Fibroblast of skin of back (primary cell): ENCODE measurements at places on chromosomes 2 and 18.

DNA sequence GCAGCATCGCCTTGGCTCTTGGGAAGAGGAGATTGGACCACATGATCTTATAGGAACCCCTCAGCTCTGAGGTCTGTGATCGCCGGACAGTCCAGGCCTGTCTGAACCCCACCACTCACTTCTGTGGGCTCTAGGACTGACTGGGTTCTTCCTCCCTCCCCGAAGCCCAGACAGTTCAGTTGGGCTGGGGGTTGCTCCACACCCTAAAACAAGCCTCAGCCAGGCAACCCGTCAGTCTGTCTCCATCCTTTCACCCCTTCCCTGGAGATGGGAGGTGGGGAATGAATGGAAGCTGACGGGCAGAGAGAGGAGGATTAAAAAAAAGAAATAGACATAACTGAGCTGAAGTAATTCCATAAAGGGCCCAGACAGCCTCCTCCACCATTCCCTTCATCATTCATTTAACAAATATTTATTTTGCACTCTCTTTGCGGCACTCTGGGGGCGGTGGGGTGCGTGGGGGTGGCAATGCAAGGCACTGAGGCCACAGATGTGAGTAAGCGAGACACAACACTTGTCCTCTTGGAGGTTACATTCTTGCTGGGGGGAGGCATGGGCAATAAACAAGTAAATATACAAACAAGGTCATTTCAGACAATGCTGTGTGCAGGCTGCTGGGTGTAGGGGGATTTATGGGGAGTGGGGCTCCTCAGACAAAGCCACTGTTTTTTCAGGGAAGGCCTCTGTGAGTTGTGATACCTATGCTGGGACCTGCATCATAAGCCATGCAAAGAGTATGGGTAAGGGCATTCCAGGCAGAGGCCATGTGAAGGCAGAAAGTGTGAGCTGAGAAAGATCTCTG lies 12.9 kb downstream of the WNT10A start:
- DNase-seq = no peak

DNA sequence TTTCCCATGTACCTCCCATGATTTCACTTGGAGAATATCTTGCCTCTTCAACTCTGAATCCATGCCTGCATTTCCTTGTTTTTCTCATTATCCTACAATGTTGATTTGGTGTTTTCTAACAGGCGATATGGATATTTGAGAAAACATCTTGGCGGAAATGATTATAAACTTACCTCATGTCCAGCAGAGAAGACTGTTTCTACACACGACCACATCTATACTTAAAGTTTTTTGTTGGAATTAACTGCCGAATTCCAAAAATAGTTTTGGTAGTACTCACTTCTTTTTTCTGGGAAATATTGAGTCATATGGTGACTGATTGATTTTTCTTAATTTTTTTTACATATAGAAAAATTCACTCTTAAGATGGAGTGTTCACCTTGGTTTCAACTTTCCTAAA lies 41.4 kb upstream of the TMEFF2 start:
- DNase-seq = peak; percentile 86

DNA sequence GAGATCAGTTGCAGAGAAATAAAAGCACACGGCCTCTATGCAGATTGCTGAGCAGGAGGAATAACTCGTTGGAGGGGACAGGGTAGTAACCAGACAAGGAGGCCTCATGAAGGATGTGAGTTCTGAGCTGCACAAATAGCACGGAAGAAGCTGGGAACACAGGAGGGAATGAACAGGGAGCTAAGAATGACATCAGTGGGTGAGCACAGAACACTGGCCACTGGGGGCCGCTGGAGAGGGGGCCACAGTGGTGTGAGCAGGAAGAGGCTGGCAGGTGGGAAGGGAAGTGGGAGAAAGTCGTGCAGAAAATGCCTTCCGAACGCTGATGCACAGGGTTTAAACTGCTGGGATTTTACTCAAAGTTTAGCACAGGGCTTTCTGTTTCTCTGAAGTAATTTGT lies 61.0 kb downstream of the ZAP70 start:
- no peak for DNase-seq

- DNase-seq = no peak
Measured at GRCh38 chr2:206452242-206452641, 8.9 kb downstream of the ADAM23 start.

GRCh38 chr18:63286926-63287325 lies 32.6 kb downstream of the BCL2 start:
- no peak for DNase-seq

DNA sequence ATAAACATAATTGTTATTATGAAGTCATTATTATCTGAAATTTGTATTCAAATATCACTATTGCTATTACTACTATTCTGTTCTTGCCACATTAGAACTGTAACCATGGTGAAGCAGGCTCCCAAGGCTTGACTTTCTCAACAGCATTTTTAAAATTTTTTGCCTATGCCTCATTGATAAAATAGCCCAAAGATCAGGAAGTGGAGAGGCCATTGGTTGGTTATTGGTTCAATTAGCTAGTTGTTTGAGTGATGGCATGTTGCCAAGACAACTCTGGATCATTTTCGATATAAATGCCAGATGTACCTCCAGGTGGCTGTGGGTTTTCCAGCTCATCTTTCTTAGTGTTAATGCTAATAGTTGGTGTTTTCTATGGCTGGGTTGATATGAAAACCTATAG lies 513.5 kb downstream of the TRIB2 start:
- DNase-seq = peak; percentile 6

GRCh38 chr2:31736695-31737454 lies 156.1 kb upstream of the SRD5A2 start:
- DNase-seq = no peak

- no peak for DNase-seq
Measured at GRCh38 chr2:36425608-36426355, 70.2 kb downstream of the CRIM1 start.

GRCh38 chr18:32021756-32022564 lies 3.3 kb downstream of the RNF125 start:
- no peak for DNase-seq

- DNase-seq = no peak
Measured at GRCh38 chr2:214401580-214401979, 9.3 kb upstream of the VWC2L start.
